ENCODE measurements at places on chromosomes 2 and 18.

- DNase-seq: no peak
Measured at GRCh38 chr2:162372818-162373217, 28.9 kb downstream of the GCA start.

DNA sequence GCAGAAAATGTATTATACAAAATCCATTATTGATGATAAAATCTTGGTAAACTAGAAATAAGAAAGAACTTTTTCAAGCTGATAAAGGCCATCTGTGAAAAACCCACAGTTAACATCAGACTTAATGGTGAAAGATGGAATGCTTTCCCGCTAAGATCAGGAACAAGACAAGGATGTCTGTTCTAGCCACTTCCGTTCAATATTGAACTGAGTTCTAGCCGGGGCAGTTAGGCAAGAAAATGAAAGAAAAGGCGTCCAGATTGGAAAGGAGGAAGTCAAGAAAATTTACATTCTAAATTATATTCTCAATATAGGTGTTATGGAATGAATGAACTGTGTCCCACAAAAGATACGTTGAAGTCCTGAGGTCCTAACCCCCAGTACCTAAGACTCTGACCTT lies 39.1 kb upstream of the DTNB start:
- no peak for DNase-seq

GRCh38 chr18:50091509-50092244 lies 103.3 kb downstream of the MYO5B start:
- DNase-seq: no peak

DNA sequence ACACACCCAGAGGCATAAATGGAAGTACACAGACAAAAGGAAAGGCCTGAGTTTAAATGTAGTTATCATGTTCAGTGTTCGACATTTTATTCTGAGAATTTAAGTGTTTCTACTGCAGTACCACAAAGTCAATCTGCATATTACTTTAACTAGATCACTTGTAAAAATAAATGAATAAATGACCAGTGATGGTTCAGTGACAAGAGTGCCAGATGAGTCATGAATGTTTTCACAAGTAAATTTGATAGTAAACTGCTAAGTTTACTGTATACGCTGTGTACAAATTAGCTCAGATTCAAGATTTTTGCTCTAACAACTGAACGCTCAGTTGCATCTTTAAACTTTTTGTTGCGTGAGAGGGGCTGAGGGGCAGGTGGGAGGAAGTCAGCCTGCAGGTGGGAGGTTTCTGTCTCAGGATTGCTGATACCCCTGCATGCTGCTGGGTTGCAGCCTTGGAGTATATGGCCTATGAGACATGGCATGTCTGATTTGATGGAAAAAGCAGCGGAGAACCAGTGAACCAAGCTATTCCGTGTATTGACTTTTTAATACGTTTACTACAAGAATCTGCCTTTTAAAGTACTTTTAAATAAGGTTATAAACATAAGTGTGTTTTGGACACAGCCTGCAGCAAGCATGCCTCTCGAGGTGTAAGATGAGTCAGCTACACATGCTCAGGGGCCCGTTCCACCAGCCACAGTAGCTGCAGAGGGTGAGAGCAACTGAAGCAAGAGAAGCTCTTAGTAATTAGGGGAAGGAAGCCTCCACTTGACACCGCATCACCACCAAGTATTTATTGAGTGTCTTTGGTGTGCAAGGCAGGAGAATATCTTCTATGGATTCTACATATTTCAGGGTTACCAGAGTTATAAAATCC lies 245.1 kb downstream of the NEDD4L start:
- no peak for DNase-seq

GRCh38 chr2:197215748-197216360 lies 94.7 kb downstream of the ANKRD44 start:
- DNase-seq: no peak

GRCh38 chr2:17302281-17302680 lies 216.0 kb downstream of the RAD51AP2 start:
- no peak for DNase-seq

DNA sequence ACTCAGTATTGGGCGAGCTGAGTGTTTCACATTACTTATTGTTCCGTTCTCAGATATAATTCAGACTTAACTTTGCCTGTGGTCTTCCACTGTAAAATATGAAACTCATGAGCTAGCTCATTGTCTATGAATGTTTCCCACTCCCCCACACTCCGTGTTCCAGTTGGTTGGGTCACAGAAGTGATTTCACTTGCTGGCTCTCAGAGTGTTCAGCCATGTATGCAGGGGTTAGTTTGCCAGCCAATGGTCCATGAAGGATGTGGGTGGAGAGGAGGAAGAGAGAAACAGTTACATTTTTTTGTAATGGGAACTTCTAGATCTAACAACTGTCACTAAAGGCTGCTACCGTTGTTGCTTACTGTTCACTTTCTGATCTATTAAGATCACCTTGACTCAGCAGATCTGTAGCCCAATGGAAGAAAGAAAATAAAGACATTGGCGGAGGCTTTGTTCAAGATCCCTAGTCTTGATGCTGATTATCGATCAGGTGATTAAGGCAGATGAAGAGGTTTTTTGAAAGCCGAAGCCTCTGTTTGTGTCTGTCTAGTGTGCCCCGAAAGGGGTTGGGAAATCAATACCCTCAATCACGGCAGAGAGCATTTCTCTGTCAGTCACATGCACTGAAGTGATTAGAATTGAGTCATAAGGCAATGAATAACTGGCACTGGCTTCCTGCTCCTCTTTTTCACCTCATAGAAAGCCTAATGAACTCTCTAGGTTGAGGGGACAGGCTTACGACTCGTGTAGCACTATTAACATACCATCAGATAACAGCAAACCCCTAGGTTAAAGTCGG lies 279.7 kb upstream of the FIGN start:
- DNase-seq: no peak

DNA sequence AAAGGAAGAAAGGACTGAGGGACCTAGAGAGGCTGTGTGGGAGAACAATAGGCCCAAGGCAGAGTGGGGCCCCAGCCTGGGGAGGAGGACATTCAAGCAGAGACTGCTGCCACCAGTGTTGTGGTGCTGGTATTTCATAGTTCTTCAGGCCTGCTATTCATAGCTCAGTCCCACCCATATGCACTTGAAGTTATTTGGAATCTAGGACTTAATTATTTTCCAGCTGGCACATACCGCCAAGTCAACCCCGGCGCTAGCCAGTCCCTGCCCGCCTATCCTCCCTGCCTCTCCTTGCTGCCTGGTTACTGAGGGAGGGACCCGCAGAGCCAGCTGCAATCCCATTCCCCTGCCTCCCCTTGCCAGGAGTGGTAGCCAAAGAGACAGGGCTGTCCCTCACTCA lies 141.2 kb downstream of the CABLES1 start:
- DNase-seq: no peak

GRCh38 chr2:49192036-49192435 lies 37.7 kb upstream of the FSHR start:
- DNase-seq: no peak

DNA sequence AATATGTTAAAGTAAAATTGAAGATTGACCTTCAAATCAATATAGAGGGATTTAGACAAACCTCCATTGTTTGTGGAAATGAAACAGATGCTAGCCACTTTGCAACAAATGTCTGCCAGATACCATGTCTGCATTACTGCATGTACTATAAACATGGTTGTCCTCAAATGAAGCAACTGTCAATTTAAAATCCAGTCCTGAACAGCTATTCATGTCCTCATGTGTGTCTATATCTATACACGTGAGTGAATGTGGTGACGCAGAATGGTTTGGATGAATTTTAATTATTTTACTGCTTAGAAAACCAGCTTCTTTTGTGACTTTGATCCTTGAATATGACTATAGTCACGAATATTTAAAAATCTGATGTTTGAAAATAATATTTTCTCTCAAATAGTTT lies 71.5 kb downstream of the NYAP2 start:
- no peak for DNase-seq

DNA sequence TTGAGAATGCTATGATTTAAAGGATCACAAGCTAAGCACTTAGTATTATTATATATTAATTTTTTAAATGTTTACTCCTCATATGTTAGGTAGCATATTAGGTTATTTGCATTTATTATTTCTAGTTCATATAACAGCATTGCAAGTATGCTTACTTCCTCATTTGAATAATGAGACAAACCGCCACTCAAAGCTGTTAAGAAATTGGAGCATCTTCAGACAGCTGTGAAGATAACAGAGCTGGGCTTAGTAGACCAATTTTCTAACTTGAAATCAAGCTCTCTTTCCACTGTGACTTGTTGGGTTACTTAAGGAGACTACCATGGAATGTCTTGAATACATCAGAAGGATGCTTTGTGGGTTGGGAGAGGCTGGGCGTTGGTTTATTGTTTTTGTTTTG lies 139.3 kb downstream of the ASXL3 start:
- DNase-seq: no peak

DNA sequence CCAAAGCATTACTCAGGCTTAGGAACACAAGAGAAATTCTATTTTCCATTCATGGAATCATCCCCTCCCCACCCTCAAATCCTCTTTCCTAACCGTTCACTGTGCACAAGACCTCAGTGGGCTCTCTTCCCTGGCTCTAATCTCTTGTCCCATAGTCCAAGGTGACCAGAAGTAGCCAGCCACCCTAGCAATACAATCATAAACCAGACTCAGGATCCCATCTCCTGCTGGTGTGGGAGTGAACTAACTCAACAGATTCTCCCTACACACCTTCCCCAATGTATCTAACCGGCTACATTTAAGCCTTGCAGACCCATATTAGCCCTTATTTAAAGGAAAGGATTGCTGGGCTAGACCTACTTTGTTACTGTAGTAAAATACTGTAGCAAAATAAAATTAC lies 45.5 kb downstream of the HNRNPLL start:
- DNase-seq: no peak

GRCh38 chr18:55396267-55396905 lies 191.6 kb downstream of the TCF4 start:
- no peak for DNase-seq

GRCh38 chr2:8545695-8546611 lies 135.9 kb upstream of the ID2 start:
- no peak for DNase-seq

Data from caudate nucleus (tissue), 63 donors.